ENCODE measurements at places on chromosomes 5 and 9.

- no peak for DNase-seq
These were observed 27.4 kb downstream of the KIAA1191 start for GRCh38 chr5:176334031-176334770.

DNA sequence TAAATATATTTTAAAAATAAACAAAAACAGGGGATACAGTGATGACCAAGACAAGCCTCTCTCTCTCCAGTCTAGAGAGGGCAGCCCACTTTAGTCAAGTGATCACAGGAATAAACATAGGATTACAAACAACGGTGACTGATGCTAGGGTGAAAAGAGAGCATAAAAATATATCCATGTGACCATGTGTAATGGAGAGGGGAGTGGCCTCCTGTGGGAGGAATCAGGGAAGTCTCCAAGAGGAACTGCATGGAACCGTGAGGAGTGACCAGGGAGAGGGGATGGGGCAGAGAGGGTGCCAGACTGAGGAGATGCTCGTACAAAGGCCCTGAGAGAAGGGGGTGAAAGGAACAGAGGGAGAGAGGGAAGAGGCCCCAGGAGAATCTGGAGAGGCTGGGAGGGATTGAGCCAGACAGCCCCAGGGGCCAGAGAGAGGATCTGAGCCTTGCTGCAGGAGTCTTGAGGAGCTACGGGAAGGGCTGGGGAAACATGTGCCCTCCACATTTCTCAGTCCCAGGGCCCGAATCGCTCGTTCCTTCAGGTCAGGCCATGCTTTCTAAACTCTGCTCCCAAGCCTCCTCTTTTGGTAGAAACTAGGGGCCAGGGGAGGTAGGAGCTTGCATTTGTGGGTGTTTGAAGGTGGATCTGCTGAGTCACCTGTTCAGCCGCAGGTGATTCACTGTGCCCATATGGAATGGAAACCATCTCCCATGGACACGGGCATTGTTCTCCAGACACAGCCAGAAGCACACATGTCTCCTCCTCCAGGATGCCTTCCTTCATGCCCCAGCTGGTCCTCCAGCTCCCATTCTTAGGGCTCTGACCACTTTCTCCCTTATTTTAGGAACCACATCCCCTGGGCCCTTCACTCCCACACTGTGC, 63.8 kb downstream of the PAX5 start:
- no peak for DNase-seq

DNA sequence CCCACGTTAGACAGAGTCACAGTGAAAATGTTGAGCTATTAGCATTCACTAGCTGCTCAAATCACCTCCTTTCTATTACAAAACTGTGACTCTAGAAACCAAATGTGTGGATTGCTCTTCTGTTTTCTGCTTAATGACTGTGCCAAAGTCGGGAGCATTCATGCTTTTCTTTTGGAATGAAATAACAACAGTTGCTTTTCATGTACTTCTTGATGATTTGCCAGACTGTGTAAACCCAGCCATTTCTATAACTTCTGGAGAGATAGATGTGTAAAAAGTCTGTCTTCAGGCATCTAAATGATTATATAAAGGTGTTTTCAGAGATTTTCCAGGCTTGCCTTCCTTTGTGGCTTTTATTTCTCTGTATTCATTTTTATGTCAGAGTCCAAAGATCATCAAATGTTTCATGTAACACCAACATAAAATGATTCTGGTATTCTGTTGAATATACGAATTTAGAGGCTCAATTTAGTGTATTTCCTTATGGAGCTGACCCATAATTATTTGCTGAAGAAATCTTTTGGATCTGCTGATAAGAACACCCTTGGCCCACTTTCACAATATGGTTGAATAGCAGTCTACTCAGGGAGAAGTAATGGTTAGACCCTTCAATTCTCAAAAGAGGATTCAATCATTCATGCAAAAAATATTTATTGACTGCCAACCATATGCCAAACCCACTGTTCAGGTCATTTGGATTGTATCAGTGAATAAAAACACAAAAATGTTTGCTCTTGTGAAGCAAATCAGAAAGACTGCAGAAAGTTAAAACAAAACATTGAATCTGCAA, 581.2 kb downstream of the CDH18 start:
- no peak for DNase-seq

DNA sequence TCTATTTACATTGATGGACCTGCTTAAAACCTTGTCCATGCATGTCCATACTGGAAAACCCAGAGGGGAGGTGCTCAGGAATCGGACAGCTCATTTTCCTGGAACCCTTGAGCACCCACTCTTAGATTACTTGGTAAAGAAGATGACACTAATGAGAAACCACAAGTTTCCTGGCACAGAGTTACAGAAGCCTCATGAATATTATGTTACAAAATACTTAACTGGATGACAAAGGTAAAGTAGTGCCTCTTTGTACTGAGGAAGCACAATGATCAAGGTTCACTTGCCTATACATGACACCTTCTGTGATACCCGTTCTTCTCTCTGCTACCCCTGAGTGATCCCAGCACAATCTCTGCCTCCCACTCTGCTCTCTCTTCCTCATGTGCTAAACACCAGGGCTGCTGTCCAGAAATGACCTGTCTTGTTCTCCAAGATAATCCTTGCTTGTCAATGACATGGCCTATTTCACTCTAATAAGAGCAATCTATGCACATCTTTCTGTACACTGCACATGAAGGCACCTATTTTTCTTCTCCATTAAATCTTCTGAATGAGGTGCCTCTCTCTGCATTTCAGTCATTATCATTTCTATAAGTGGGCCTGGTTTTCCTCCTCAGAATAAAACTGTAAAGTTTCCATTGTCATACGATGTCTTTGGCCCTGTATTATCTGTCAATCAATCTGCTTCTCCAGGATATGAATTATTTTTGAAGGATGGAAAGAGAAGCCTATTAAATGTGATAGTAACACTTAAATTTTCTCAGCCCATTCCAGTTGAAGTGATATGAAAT, 684.0 kb upstream of the ACO1 start:
- no peak for DNase-seq

GRCh38 chr5:157607371-157608161, 32.0 kb upstream of the ADAM19 start:
- DNase-seq, result peak; percentile 74

DNA sequence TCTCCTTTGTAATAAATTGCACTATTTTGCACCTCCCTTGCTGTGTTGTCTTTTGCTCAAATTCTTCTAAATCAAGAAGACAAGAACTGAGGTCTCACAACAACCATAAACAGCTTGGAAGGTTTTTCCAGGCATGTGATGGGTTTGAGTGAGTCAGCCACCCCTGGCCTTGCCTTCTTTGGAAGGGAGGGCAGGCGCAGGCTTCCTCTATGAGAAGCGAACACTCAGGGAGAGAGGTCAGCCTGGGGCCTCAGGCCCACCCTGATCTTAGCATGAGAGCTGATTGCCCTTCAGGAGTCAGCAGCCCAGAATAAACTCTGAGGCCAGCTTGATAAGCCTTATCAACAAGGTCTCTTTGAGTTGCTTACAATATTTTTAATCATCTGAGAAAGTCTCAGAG, 31.6 kb downstream of the S1PR3 start:
- no peak for DNase-seq

DNA sequence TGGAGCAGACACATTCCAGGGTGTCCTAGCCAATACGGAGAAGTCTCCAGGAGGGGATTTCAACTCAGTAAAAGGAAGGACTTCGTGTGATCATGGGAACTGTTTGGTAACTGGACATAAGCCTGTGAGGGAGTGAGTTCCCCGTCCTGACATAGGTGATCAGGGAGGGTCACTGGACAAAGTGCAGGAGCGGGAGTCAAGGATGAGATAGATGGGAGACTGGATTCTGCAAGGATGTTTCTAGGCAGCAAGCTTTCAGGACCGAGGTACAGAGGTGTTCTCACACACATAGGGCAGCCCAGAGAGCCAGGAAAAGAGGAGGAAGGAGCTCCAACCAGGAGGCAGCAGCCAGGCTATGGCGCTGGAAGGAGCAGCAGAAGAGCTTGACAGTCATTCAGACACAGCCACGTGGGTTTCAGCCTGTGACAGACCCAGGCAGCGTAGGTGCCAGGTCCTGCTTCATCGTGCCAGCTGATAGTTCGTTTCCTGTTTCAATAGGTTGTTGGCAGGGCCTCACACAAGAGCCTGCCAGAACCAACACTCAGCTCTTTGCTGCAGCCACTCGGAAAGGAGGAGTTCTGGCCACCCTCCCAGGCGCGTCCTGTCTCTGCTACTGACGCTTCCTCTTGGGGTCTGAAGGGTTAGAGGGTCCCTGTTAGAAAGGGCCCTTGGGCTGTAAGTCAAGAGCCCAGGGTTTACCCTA, 84.1 kb downstream of the AMBP start:
- no peak for DNase-seq

DNA sequence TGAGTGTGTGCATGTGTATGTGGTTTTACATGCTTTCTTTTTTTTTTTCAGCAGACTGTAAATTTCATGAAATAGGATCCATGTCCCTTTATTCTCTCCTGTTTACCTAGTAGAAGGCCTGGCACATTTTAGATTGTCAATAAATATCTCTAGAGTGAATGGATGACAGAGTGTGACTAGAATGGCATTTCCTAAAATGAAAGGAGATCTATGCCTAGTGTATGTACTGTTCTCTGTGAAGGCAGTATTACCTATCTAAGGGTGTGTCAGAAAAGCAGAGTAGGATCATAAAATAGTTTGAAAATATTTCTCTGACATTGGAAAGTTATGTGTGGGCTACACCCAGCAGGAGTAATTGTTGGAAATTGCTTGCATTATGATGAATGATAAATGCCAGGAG, 1876.0 kb upstream of the C9orf72 start:
- no peak for DNase-seq

GRCh38 chr5:115325296-115325959, 29.0 kb upstream of the CCDC112 start:
- no peak for DNase-seq

GRCh38 chr9:96523374-96523773, 73.4 kb downstream of the HABP4 start:
- DNase-seq, result no peak

Measured in T-helper 22 cell (primary cell).